HS-27A (cell line): ENCODE measurements at places on chromosomes 3 and 15.

- DNase-seq = peak; percentile 96
These were observed 648.7 kb upstream of the CCDC54 start for GRCh38 chr3:106728315-106729098.

- DNase-seq = no peak
These were observed 284.0 kb upstream of the GADL1 start for GRCh38 chr3:31178467-31178866.

GRCh38 chr3:44509393-44509921, 32.0 kb upstream of the ZNF445 start:
- no peak for DNase-seq

DNA sequence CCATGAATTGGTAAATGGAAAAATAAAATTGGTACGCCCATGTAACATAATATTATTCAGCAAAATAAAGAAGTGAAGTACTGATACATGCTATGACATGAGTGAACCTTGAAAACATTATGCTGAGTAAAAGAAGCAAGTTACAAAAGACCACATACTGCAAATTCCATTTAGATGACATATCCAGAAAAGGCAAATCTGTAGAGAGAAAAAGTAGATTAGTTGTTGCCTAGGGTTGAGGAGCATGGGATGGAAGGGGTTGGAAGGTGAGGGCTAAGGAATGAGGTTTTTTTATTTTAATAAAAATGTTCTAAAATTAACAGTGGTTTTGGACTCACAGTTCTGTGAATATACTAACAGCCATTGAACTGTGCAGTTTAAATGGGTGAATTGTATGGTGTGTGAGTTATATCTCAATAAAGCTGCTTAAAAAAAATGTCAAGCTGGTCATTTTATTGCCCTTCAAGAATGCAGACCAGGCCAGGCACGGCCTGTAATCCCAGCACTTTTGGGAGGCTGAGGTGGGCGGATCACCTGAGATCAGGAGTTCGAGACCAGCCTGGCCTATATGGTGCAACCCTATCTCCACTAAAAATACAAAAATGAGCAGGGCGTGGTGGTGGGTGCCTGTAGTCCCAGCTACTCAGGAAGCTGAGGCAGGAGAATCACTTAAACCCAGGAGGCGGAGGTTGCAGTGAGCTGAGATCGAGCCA, 8.1 kb upstream of the DLG1 start:
- peak; percentile 83 for DNase-seq

- no peak for DNase-seq
These were observed 147.3 kb upstream of the TRIM42 start for GRCh38 chr3:140530603-140531002.

DNA sequence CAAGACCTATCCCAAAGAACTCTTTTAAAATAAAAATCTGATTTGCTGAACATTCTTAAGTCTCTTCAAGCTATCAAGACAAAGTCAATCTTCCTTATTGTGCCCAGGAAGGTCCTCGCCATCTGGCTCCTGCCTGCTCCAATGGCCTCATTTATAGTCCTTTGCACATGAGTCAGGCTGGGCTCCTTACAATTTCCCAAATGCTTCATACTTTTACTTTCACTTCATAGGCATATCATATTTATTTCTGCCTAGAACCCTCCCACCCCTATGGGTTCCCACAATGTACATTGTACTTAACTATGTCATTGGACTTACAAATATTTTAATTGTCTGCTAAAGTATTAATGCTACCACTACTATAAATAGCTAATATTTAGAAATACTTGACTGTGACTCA, 9.1 kb downstream of the THRB start:
- no peak for DNase-seq

GRCh38 chr3:52670621-52671521, 14.8 kb downstream of the PBRM1 start:
- peak; percentile 99 for DNase-seq

- no peak for DNase-seq
These were observed 2.4 kb downstream of the EHD4 start for GRCh38 chr15:41969851-41970431.

DNA sequence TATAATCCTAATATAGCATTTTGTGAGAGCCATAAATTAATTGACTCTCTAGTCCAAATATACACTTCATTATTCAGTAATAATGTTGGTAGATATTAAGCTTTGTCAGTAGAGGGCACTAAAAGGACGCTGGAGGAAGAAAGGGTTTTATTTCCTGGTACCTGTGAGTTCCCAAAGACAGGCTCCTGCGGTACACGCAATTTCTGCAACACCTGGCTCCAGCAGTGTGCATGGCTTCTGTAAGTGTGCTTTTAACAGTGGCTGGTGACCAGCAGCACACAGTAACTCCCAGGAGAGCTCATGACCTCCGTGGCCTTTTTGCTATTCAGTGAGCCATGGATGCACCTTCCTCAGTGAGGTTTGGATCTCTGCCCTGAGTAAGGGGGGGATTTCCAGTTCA, 338.3 kb upstream of the ZNF385D start:
- DNase-seq = no peak

- no peak for DNase-seq
These were observed 41.7 kb downstream of the CADPS start for GRCh38 chr3:62833538-62833937.

DNA sequence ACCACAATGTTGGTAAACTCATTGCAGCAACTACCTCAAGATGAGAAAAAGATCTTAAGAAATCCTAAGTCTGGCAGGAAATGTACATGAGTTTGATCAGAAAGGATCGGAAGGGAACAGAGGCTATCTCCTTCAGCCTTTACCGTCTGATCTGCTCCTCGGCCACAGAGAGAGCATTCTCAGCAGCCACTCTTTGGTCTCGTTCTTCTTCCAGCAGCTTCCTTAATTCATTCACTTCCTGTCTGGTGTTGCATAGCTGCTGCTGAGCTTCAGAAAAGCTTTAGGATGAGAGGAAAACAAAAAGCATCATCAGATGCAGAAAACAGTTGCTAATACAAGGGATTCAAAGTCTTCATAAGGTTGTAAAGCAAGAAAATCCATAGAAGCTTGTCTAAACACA, 6.6 kb upstream of the HCLS1 start:
- DNase-seq = no peak

DNA sequence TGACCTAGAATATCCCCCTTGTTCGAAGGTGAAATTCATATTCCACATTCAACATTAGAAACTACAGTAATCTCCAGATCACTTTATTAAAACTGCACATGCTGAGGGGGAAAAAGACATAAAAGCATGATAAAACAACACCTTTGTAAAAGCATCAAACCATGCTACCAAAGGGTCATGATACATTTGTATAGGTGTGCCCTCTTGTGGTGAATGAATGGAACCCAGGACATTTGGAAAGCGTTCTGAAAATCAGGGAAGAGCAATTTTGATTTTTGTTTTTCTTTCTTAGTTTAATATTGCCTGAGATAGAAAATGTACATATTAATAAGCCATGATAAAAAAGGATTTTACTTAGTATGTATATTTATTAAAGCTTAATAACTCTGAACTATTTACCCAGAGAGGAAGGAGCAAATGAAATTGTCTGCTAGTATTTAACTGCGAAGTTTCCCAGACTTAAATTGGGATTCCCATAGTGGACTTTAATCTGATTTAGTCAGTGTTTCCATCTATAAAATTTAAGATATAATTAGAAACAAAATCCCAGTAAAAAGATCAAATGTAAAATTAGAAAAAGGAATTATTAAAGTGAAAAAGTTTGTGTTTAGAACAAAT, 105.8 kb upstream of the ARL6 start:
- DNase-seq = peak; percentile 4

DNA sequence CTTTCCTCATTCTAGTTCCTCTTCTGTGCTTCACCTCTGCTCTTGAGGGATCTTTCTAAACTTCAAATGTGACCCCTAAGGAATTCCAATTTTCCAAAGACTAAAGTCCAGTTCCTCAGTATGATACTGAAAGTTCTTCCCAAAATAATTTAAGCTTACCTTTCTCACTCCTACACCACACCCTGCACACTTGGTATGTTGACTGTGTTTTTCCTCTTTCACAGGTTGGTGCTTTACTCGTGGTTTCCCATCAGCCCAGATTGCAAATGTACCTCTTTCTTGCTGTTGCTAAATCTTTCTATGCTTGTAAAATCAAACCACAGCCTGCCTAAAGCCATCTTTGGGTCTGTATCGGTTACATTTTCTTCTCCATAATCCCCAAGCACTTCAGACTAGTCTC, 30.5 kb upstream of the CLDN16 start:
- no peak for DNase-seq

DNA sequence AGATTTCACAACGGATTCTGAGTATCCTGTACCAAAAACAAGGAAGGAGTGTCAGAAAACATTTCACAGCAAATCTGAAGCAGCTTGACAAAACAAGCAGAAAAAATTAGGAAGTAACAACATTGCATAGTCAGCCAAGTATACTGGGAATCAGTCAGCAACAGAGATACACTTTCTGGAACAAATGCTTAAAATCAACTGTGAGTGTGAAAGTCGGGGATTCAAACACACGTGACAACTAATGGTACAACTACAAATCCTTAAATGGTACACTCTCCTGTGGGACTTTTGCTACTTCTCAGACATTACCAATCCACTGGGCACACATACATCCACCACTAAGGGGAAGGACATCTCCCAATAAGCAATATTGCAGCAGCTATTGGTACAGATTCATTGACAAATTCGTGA, 296.6 kb upstream of the MME start:
- DNase-seq = no peak

DNA sequence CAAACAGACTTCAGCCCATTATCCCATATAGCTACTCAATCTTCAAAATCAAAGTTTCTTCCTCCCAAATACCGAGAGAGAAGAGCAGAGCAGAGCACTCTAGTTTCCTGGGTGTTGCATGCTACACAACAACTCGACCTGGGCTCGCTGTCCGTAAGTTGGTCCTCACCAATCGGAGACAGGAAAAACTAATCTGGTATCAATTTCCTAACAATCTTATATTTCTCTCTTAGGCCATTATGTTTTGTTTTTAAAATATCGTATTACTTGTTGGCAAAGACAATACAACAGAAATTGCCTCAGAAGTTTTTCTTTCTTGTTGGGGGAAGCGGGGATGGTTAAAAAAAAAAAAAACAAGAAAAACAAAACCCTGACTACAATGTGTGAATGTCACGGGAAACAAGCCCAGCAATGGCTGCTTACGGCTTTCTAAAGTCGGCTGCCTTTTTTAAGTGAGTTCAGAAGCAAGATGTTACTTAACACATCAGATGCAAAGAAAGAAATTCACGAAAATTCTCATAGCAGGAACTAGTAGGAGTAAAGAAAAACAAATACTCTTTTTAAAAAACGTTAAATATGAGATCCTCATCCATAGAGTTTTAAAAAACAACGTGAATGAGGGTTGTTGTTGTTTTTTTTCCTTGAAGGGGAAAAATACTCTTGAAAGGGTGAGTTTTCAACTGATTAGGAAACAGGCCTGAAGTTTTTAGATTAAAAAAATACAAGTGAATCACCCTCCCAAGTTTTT, 1.9 kb downstream of the VGLL4 start:
- DNase-seq = peak; percentile 17

DNA sequence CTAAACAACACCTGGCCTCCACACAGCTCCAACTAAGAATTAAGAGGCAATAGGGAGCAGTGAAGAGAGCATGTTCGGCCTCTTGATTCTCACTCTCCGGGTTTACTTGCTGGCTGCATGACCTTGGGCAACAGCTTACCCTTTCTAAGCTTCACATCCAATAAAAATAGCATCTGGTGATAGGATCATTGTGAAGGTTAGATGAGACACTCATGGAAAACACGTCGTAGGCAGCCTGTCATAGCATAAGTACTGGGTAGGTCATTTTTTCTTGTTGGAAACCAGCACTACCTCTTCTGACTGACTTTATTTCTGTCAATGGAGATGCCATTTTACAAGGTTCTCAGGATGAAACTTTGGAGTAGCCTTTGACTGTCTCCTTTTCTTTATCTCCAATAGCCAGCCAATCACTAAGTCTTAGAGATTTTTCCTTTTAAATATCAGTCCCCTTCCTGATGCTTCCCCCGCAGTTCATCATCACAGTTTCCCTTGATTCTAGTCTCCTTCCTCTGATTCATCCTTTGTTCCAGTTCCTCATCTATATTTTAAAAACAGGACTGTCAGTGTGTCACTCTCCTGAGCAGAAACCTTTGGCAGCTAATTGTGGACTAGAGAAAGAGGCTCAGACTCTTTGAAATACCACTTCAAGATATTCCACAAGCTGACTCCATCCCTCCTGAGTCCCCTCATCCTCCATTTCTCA, 271.5 kb downstream of the SLC9A9 start:
- no peak for DNase-seq

DNA sequence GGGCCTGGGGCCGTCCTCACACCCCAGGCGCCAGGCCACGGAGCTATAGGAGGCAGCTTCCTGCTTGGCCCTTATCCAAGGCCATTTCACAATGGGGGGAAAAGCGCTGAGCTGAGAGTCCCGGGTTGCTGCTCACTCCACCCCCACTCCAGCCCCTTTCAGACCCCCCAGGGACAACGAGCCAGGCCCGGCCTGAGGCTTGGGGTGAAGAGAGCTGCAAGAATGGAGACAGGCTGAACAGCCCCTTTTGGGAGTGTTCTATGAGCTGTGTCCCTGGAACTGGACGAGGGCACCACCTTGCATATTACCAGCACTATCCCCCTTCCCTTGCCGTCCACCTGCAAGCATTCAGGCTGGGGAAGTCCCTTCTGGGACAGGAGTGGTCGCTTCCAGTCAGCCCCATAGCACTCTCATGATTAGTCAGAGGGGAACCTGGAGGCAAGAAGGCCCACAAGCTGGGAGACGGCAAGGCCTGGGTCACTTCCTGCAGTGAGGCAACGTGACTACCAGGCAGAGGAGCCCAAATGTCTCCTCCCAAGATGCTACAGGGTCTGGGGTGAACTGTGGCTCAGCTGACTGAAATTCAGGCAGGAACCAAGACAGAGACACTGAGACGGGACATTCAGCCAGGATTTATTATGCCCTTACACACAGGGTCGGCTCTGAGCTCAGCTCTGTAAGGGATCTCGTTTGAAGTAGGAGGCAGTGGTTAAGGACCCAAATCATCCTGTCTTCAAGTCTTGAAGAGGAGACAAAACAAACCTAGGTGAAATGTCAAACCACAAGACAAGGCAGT, 8.6 kb upstream of the SRP14 start:
- no peak for DNase-seq

DNA sequence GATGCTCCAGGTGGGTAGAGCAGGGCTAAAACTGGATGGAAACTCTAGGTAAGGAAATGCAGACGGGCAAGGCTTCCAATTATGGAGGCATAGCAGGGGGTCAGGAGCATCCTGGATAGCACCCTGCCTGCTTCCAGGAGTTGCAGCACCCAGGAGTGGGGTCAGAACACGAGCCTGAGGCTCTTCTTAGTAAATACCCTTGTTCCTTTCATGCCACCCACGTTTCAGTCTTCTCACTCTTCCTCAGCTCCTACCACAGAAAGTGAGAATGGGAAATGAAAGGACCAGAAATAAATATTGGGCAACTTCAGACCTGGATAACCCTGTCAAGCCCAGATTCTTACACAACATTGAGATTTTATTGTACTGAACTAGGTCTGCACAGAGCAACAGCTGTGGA, 16.4 kb downstream of the CCR1 start:
- DNase-seq = no peak

- DNase-seq = no peak
These were observed 357.2 kb downstream of the CLSTN2 start for GRCh38 chr3:140292170-140292569.

DNA sequence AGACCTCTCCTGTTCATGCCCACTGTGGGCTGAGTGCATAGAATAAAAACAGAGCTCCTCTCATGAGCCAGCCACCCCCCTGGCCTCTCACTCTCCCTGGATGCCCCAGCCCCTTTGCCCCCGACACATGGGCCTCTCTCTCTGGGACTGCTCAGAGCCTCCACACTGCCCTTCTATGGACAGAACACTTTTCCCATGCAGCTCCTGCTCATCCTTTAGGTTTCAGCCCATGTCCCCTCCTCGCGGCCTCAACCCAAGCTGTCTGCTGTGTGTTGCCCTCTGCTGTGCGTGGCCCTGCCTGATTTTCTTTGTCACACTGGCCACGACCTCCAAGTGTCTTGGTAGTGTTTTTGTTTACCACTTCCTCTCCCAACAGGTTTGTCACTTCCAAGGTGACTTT, 20.7 kb upstream of the PRR23E start:
- DNase-seq = no peak
